ENCODE measurements at places on chromosomes 3 and 15.
A peak's percentile ranks its signal among the peaks of the same experiment; 100 is the strongest.

- peak; percentile 55 for DNase-seq
Observed at GRCh38 chr15:74800559-74801094, 12.0 kb upstream of the LMAN1L start.

- DNase-seq: no peak
Observed at GRCh38 chr3:159749406-159749805, 239.2 kb upstream of the IL12A start.

DNA sequence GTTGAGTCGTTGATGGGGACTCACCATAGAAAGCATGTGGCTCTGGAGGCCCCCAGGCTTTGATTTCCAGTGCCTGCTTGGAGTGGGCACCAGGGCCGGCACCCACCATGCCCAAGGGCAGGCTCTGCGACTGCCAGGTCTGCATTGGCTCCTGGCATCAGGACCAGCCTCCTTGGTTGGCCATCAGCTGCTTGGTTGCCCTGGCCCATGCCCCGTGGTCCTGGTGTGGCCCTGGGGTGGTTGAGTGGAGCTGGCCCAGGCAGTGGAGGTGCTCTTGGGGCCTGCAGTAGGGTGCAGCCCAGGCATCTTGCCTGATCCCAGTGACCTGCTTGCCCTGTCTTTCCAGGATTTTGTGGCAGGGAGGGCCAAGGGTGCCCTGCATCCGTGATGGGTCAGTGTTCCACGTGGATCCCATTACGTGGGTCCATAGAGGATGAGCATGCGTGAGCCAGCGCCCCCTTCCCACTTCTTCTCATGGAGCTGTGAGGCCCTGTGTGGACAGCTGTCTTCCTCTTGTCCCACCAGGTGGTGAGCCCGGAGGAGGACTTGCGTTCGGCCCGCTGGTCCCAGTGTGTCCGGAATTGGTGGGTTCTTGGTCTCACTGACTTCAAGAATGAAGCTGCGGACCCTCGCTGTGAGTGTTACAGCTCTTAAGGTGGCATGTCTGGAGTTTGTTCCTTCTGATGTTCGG, 187.0 kb downstream of the UBE3A start:
- DNase-seq: no peak

- DNase-seq: no peak
Observed at GRCh38 chr3:54681706-54682105, 246.2 kb downstream of the LRTM1 start.

GRCh38 chr3:184320104-184320445, 5.7 kb downstream of the EIF4G1 start:
- DNase-seq: peak; percentile 94

DNA sequence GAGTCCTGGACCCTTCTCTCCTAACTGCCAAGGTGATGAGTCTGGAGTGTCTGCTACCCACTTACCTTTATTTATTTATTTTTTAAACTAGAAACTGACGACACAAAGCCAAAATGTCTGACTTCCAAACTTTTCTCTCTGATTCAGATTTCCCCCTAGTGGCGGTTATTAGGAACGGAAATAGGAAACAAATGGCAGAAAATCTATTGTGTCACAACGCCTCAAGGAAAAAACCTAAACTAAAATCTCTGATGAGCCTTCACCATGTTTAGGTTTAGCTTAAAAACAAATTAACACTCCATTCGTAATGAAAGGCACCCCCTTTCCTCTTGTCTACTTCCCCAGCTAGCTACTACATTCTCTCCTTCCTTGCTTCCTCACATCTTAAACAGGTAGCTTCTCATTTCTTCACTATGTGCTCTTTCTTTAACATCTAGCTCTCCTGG, 94.0 kb upstream of the MEX3B start:
- peak; percentile 54 for DNase-seq

DNA sequence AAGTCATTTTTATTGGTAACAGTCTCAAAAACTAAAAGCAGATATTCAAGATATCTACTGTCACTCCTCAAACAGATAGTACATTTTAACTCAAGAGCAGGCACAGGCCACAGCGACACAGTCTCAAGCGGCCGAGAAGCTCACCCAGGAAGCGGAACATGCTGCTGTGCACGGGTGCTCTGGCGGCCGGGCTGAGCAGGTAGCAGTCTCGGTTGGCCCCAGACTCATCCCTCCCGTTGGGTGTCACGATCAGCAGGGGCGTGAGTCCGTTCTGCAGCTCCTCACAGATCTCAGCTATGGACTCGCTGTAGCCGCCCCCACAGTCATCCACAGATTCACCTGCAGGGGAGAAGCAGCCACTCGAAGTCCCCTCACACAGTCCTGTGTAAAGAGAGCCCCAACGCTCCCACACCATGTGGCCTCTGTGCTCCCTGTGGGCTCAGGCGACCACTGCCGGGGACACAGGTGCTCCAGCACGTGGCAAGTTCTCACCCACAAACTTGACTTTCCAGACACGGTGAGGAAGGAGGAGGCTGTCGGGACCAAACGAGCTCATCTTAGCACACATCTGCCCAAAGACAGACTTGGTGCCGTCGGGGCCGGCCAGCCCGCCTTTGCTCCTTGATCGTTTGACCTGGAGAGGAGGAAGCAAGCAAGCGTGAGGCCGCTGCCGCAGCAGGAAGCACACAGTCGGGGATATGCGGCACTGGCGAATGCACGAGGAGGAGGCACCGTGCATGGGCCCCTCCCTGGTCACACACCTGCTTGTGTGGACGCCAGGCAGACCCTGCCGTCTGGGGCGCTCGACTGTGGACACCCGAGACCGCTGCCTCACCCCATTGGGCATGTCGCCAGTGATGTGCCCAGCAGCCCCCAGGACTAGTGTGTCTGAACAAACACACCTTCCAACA, 17.7 kb upstream of the OCA2 start:
- DNase-seq: no peak
